ENCODE measurements at places on chromosomes 16 and 17.

- no peak for DNase-seq
Observed at GRCh38 chr16:79165506-79165905, 435.0 kb downstream of the MAF start.

GRCh38 chr17:59668816-59669215 lies 38.4 kb downstream of the PTRH2 start:
- no peak for DNase-seq

DNA sequence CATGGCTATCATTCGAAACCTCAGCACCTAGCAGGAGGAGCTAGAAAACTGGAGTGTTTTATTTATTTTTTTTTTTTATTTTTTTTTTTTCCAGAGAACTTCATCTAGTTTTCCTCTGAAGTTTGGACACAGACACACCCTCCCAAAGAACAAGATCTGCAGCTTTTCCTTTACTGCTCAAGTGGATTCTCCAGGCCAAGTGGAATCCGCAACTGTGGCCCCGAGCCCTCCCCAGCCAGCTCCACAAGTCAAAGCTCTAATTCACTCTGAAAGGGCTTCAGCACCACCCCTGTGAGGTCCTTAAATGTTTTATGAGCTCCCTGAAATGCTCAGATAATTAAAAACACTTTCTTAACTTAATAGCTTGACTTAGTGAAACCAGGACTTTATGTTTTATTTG lies 332.1 kb upstream of the DYNLRB2 start:
- DNase-seq = no peak

DNA sequence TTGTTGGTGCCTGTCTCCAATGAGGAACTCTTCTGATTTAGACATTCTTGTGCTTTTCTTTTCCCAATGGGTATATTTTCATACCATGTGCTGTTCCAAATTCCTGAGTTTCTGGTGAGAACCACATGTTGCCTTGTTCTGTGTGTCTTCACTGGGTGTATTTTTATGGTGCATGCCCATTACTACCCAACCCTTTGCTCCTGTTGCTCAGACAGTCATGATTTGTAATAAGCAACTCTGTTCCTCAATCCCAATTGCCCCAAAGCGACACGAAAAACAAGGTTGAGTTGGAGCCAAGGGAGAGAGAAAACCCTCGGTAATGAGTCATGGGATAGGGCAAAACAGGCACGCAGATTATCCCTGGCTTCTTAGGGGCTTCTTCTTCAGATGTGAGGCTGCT lies 101.8 kb downstream of the ABCA8 start:
- no peak for DNase-seq

GRCh38 chr17:36778448-36778847 lies 158.8 kb upstream of the LHX1 start:
- DNase-seq = no peak

DNA sequence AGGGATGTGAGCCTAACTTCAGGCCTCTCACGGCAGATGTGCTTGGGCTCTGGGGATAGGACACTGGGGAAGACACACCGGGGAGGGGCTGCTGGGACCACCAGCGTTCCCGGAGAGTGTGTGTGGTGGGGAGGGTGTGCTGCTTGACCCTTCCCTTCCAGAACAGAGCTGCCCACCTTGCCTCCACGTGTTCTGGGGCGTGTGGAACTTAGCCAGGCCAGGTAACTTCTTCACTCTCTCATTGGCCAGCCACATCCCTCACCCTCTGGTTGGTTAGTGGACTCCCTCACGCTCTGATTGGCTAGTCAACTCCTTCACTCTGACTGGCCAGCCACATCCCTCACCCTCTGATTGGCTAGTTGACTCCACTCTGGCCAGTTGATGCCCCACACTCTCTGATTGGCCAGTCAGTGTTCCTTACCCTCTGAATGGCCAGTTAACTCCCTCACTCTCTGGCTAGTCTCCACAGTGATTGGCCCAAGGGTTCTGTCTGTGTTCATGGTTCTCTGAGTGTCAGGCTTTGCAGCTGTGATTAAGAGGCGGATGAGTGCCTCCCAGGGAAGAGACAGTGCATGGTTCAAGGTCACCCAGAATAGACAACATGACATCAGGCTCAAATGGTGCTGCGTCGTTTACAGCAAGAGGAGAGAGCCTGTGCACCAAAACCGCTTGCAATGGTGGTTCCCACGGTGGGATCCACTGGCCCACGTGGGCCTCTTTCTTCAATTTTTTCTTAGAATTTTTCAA lies 10.0 kb downstream of the TMEM235 start:
- no peak for DNase-seq

- no peak for DNase-seq
Observed at GRCh38 chr16:66515596-66516508, 34.1 kb downstream of the TK2 start.

DNA sequence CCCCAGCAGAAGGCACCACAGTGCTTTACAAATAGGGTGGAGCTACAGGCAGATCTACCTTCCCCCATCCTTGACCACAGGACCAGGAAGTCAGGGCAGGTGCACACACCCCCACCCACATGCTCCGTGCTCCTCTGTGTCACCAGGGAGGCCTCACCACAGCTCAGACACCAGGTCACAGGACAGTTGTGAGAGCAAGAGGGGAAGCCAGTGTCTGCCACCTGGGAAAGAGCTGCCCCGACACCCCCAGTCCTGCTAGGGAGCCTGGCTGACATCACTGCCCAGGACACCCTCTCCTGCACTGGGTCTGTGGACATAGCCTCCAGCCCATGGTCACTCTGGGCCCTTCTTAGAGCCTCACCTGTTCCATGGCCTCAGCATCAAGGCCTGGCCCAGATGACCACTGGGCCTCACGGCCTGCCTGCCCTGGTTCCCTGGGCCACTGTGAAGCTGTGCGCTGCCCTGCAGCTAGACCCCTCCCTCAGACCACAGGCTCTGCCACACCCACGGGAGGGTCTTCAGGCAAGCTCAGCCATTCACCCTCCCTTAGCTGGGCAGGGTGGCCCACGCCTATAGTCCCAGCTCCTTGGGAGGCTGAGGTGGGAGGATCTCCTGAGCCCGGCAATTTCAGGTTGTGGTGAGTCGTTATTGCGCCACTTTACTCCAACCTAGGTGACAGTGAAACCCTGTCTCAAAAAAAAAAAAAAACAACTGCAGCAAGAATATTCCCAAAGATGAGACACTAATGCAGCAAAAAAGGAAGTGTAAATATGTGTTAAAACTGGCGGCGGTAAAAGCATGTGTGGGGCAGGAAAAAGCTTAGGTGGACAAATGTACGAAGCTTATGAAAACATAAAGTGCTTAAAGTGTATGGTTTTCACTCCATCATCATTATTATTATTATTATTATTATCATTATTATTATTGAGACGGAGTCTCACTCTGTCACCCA lies 14.2 kb downstream of the POLR3K start:
- DNase-seq = no peak

DNA sequence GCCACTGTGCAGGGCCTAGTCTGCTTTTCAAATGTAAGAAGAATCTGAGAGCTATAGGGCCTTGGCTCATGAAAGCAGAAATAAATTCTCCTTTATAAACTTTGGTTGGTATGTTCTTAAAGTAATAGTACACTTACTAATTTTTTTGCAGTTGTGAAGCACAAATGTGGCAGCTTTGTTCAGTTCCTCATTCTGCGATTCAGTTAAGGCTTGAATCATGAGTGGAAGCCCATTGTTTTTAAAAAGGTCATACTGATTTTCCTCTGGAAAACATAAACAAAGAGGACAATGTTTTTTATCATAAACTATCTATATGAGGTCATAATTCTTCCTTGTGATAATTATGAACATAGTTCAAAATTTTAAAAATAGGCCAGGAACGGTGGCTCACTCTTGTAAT lies 23.6 kb upstream of the DYNC1LI2 start:
- DNase-seq = no peak

Data from cortex of kidney (tissue), 1 donor.